NCI-H774 (cell line): ENCODE measurements at places on chromosomes 16 and 17.

GRCh38 chr17:34382621-34383124, 19.6 kb upstream of the CCL1 start:
- no peak for DNase-seq

DNA sequence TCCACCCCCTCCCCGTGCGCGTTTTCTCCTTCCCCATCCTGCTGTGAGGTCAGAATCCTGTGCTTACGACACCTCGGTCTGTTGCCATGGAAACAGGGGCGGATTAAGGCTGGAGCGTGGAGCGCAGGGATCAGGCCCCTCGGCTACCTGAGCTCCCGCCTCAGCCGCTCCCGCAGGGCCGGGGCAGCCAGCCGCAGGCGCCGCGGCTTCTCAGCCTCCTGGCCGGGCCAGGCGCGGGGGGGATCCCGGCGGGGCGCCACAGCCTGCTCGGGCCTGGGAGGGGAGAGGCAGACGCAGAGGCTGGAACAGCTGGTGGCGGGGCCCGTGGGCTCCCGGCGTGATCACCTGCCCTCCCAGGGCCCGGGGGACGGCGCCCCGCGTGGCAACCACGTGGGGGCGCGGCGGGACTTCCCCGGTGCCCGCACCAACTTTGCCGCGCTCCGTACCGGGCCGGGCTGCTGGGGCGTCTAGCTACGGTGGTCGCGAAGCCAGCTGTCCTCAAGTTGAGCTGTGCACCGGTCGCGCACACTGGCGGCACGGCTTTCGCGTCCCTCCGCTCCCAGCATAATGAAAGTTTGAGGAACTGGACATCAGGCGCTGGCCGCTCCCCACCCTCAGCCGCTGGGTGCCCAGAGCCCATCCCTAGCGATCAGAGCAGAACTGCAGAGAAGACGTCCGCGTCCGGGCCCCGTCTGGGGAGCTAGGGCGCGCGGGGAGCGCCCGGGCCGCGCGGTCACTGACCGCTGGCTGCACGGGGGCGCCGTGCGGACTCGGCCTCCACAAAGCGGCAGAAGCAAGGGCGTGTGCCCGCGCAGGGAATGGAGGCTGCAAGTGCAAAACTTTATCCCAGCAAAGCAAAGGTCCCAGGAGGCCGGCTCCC, 1.2 kb downstream of the RTN4RL1 start:
- no peak for DNase-seq

DNA sequence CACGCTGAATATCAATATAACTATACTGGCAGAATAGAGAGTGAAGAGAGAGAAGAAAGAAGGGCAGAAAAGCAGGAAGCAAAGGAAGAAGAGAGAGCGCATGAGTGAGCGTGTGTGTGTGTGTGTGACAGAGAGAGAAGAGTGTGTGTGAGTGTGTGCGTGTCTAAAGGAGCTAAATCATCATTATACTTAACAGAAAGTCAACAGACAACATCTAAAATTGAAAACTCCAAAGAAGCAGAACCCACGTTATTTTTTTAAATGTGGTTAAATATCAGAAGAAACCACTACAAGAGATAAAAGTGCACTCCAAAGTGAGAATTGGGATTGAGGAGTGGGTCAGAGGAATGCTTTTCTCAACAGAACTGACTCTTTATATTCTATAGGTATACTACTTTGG, 77.2 kb downstream of the BRIP1 start:
- DNase-seq, result no peak

GRCh38 chr17:29891131-29891530, 38.9 kb downstream of the SSH2 start:
- DNase-seq, result no peak

- DNase-seq, result no peak
Measured at GRCh38 chr17:62611728-62612127, 15.7 kb upstream of the MRC2 start.
